ENCODE measurements at places on chromosomes 4 and X.

GRCh38 chr4:41399231-41399630 is 138.7 kb upstream of the LIMCH1 start:
- no peak for DNase-seq

GRCh38 chrX:43108828-43109227 is 330.9 kb upstream of the PPP1R2C start:
- DNase-seq = no peak

DNA sequence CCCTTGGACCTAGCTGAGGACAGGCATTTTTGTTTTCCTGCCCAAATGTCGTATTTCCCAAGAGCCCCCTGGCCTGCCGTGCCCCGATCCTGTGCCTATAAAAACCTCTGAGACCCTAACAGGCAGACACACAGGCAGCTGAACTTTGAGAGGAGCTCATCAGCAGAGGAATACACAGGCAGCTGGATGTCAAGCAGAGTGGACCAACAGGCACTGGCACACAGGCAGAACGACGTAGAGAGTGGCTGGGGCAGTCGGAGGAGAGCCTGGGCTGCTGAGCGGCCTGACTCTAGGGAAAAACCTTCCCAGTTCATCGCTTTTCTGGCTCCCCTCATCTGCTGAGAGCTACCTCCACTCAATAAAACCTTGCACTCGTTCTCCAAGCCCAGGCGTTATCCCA is 896.1 kb downstream of the PCDH18 start:
- no peak for DNase-seq

- no peak for DNase-seq
Observed at GRCh38 chr4:48110452-48110978, 23.5 kb downstream of the TXK start.

Data from inflammatory macrophage treated with lipopolysaccharide for 1 hour (primary cell).